Skin of body (tissue), 3 donors: ENCODE measurements at places on chromosomes 5 and 9.

GRCh38 chr5:163841-164240 lies 27.5 kb upstream of the LRRC14B start:
- no peak for DNase-seq

GRCh38 chr5:92562065-92562464 lies 1019.0 kb downstream of the NR2F1-AS1 start:
- DNase-seq = no peak

DNA sequence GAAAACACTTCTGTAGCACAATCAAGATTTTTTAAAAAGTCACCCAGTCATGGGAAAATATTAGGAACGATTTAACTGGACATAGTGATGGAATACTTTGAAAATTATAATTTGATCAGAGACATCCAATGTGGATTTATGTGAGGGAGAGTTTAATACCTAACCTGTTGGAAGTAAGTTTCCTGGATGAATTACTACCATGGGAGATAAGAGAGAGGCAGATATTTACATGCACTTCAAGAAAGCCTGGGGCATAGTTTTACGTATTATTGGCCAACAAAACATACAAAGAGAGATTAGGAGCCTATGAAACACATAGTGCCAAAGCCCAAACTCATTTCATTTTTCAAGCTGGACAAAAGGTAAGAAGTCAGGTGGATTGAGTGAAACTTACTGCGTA lies 336.8 kb downstream of the SLIT3 start:
- DNase-seq = no peak

- no peak for DNase-seq
Measured at GRCh38 chr9:89952401-89952800, 347.6 kb downstream of the GADD45G start.

DNA sequence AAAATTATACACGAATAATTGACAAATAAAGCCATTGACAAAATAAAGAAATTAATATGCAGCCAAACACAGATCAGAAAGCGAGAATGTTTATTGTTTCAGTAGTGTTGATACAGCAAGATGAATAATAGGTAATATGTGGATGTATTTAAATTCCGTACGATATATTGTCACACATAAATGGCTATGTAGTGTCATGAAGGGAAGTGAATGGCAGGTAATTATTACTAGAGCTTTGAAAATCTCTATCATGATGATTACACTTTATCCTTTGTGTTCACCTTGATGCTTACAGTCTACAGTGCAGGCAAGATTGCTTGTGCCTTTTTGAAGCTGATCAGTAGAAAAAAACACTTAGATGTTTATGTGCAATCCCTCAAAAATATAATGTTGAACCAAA lies 23.3 kb upstream of the CDH10 start:
- DNase-seq = no peak

DNA sequence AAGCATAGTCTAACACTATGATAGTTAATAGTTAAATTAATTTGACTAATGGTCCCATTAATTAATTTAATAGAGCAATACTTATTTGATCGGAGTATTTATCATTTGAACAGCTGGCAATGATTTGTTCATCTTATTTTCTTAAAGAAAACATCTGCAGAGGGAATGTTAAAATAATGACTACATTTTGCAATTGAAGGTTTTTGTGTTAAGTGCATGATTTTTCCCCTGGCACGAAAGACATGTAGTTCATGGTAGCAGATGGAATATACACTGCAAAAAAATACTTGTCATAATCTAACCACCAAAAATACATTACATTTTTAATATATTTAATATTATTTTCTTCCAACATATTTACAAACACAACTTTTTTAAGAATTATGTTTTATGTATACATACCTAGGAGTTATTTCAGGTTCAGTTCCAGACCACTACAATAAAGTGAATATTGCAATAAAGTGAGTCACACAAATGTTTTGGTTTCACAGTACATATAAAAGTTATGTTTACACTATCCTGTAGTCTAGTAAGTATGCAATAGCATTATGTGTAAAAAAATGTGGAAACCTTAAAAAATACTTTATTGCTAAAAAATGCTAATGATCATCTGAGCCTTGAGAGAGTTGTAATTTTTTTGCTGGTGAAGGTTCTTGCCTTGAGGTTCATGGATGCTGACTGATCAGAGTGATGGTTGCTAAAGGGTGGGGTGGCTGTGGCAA lies 292.6 kb upstream of the DAB2 start:
- DNase-seq = peak; percentile 14

- DNase-seq = no peak
Measured at GRCh38 chr5:10509575-10509974, 54.3 kb upstream of the ANKRD33B start.
